Vagina (tissue), 2 donors: ENCODE measurements at places on chromosomes 4 and X.

DNA sequence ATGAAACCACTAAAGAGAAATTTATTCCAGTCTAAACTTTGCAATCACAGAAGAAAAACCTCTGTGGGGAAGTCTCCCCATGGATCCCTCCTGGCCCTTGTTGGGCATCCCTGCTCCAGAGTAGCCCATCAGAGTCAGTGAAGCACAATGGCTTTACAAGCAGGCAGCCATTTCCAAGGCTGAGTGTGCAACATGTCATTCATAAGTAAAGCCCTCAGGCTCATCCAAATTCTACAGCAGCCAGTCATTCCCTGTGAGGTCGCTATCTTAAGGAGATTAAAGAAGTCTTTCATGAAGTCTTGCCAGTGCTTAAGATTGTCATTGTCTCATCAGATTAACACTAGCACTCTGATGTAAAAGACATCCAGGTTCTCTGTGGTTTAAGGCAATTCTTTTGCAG, 17.0 kb upstream of the MAPK10 start:
- DNase-seq = no peak

DNA sequence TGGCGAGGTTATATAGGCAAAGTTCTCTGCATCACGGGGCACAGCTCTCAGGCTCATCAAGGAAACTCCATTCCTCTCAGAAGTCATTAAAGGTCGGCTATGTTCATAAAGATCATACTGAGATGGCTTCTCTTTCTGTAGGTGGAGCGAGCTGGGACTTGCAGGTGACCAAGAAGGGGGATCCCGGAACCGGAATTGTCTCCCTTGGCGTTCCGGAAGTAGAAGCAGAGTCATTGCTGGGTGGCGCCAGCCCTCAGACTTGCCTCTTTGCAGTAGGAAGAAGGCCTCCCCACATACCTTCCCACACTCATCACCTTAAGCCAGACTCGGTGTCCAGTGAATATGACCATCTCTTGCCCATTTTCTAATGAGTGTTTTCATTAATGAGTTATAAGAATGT, 17.9 kb upstream of the HPGD start:
- no peak for DNase-seq

DNA sequence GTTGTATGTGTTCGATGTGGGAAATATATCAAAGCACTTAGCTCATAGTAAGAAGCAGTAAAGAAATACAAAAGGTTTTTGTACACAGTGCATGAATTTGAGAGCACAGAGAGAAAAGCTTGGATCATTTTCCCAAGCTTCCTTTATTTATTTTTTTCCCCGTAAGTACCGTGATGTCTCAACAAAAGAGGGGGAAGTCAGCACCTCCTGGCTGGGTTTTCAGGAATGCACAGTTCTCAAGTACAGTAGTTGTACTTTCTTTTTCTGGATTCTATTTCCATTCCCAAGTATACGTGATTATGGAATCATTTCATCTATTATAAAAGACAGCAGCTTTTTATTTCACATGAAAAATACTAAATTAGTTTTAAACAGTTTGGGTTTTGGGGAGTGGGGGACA, 171.5 kb upstream of the EDNRA start:
- no peak for DNase-seq

DNA sequence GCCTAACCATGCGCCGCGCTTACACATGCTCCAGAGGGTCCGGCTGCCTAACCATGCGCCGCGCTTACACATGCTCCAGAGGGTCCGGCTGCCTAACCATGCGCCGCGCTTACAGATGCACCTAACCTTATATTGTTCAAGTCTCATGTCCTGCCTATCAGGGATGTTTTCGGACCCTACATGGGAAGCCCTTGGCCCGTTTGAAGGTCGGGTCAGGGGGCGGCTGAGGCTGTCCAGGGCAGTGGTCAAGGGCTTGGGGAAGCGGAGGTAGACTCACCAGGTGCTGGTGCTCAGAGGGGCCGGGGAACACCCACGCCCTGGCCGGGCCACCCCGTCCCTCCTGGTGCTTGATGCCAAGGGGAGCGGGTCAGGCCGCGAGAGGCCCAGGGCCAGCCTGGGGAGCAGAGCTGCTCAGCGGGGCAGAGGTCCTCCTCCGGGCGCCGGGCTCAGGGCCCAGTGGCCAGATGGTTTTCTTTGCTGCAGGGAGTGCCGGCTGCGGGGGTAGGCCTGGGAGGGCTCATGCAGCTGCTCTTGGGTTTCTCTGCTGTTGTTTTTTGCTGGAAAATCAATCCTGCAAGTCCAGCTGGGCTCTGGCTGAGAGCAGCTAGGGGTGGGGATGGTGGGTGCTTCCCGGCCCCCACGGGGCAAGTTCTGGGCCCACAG, 35.4 kb upstream of the SPON2 start:
- DNase-seq = no peak

- no peak for DNase-seq
Measured at GRCh38 chrX:107454302-107454701, 4.8 kb downstream of the FRMPD3 start.

GRCh38 chrX:22276781-22277180, 4.1 kb downstream of the CBLL2 start:
- no peak for DNase-seq

GRCh38 chr4:54675721-54676461, 18.1 kb downstream of the KIT start:
- no peak for DNase-seq

DNA sequence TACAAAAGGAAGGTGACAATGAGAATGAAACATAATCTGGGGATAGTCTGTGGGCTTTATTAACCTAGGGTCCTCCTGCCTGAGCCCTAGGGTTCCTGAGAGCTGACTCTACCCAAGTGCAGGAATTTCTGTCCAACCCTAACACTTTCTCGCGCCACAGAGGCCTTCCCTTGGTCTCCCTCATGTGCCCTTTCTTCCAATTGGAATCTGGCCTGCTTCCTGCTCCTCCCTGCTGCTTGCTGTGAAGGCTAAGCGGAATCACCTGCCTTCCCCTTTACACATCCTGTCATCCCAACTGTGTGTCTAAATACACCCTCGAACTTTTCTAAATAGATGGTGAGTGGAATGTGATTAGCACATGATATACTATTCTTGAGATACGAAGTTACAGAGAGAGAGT, 5.9 kb downstream of the MAGEA11 start:
- DNase-seq = no peak

GRCh38 chr4:56115898-56116297, 167.2 kb downstream of the CEP135 start:
- DNase-seq = no peak

- no peak for DNase-seq
Measured at GRCh38 chr4:108008721-108009120, 19.0 kb downstream of the HADH start.

GRCh38 chrX:53357799-53358530, 64.5 kb downstream of the SMC1A start:
- no peak for DNase-seq

GRCh38 chr4:159735281-159736207, 632.7 kb downstream of the RAPGEF2 start:
- no peak for DNase-seq

DNA sequence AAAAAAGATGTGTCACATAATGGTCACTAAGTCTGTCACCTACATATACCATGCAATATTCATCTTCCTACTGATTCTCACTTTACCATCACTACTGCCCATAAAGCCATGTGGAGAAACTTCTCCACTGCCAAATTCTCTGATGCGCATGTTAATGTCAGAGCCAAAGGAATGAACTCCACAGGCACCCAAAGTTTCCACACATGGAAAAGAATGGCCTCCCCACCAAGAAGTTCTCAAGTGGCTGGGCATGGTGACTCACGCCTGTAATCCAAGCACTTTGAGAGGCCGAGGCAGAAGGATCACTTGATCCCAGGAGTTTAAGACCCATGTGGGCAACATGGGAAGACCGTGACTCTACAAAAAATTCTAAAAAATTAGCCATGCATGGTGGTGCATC, 43.8 kb upstream of the UGDH start:
- DNase-seq = no peak

DNA sequence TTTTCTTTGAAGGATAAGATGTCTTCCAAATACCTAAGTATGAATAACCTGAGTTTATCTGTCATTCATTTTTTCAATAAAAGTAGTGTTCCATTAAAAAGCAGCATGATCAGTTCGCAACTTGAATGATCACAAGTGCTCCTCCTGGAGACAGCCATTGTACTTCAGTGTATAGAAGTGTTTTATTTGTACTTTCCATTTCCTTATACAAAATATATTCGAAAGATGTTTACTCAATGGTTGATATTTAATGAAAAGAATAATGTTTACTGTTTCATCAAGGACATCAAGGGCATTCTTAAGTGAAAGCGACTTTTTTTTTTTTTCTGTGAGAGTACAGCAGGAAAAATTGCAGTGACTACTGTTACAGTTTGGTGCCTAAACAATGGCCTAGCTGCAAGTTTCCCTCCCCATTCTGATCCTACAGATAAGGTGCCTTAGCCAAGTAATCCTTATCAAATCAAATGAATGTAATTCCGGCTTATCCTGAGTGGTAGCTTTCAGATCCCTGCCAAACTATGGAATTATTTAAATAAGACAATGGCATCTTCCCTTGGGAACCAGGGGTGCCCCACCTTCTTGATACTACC, 69.0 kb upstream of the IL15 start:
- DNase-seq = no peak

GRCh38 chrX:153397256-153397960, 3.7 kb downstream of the PNMA6E start:
- DNase-seq = no peak

- DNase-seq = no peak
Measured at GRCh38 chrX:71919431-71919830, 8.8 kb downstream of the NHSL2 start.

DNA sequence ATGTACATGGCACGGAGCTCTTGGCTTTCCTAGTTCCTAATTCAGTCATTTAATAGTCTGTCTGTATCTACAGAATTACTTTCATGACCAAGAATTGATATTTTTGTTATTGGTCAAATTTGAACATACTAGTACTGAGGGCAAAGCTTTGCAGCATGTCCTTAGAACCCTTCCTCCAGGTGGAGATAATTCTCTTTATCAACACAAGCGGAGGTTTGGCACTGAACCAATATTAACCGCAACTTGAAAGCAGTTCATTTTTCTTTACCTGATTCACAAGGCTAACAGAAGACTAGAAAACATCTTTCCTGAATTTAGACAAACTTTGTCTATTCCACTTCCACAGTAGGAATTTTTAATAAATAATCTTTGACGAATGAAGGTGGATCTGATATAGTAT, 73.8 kb downstream of the TACR3 start:
- DNase-seq = no peak

- DNase-seq = no peak
Measured at GRCh38 chr4:183195534-183195933, 96.5 kb downstream of the WWC2 start.

DNA sequence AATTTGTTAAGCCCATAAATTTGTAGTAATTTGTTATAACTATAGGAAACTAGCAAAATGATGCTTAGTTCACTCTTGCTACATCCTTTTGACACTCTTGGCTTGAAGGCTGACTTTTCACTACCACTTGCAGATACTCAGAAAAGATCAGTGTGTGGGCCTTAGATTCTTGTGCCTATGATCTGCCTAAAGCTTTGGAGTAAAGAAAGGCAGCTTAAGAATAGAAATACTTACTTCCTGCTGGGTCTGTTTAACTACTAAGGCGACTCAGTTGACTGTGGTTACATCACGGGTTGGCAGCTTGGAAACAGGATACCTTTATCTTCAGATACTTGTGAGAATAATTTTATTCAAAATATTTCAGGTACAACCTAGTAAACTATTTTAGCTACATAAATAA, 201.4 kb upstream of the FMR1 start:
- no peak for DNase-seq

DNA sequence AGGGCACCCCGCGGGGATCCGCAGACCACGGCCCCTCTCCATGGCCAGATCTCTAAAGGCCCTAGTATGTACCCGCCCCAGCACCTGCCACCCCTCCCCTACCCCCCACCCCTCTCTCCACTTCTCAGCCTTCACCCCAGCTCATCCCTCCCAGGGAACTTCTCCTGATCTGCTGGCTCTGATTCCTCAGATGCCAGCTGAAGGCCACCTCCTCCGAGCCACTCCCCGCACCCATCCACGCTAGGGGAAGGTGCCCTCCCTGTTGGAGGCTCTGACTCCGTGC, 11.9 kb downstream of the PSAPL1 start:
- no peak for DNase-seq

GRCh38 chr4:158808399-158808798, 39.6 kb downstream of the FNIP2 start:
- DNase-seq = no peak

DNA sequence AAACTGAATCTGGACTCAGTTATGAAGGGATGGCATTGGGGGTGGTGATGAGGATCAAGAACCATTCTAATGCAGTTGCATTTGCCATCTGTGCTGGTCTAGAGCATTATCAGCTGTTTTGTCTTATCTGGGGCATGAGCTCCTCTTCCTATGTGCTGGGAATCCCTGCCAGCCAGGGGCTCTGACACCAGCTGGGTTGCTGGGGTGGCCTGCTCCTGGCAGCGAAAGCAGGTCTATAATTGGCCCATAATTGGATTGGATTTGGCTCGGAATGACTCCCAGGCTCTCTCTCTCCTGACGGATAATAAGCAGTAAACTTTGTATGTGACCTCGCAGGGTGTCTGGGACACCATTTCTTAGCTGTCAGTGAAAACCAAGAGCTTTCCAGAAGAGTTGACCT, 34.1 kb downstream of the SMPX start:
- DNase-seq = no peak

GRCh38 chrX:29617276-29617675, 598.1 kb upstream of the MAGEB2 start:
- DNase-seq = no peak

- no peak for DNase-seq
Measured at GRCh38 chr4:65083076-65083475, 587.2 kb downstream of the EPHA5 start.

DNA sequence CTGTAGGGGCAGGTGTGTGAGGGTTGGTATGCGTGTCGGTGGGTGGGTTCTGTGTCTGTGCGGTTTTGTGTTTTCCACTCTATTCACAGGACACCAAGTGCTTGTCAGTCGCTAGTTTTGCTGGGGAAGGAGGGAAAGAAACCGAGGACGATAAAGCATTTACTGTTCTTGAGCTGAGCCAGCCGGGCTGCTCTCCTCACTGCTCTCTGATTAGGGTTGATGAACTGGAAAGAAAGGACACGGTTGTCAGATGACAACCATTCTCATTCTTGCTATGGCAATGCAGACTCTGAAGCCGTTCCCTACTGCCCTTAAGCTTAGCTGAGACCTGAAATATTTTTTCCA, 832 bp downstream of the EGFL6 start:
- DNase-seq = no peak

GRCh38 chr4:17376205-17376604, 135.7 kb downstream of the QDPR start:
- no peak for DNase-seq

- no peak for DNase-seq
Measured at GRCh38 chrX:31743004-31743403, 671.2 kb upstream of the FTHL17 start.

GRCh38 chr4:54607067-54607466, 50.7 kb upstream of the KIT start:
- DNase-seq = no peak

- no peak for DNase-seq
Measured at GRCh38 chrX:134158821-134159512, 78.0 kb upstream of the CCDC160 start.

- no peak for DNase-seq
Measured at GRCh38 chr4:156778093-156778492, 193.5 kb downstream of the PDGFC start.
